IPS DF 19.7 (cell line): ENCODE measurements at places on chromosomes 3 and 15.
A peak's percentile ranks its signal among the peaks of the same experiment; 100 is the strongest.

DNA sequence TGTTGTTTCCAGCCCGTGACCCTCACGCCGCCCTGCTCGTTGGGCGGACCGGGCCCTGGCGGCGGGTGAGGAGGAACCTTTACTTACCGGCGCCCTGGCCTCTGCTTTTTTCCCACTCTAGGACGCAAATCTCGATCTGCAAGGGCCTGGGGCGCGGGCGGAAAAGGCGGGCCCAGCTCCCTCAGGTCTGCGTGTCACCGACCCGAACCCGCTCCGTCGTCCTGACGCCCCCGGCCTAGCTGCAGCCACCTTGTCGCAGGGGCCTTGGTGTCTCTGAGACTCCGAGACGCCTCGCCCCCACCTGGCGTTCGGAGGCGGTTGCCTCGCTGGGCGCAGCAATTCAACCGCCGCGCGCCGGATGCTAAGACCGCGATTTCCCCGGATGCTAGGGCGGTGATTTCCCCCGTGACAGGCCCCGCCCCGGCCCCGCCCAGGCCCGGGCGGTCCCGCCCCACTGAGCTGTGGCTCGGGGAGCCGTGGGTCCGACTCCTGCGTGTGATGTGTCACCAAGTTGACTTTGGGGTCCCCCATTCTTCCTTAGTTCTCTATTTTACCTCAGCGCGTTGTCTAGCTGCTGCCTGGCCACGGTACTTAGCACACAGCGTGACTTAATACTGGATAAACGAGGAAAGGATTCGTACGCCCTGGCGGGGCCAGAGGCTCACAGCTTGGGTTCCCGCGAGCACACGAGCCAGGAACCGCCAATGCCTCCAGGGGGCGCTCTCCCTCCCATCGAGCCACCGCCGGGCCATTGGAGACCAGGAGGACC is at the start of gene RPL39L:
RPL39L (minus strand) TSS at position 371 of the 769 bp plus-strand sequence. CDS start 18,196 bp downstream, outside the sequence.
- peak; percentile 63 for DNase-seq

GRCh38 chr3:29758434-29759322 is 477.8 kb downstream of the RBMS3 start:
- no peak for DNase-seq

- no peak for DNase-seq
Measured at GRCh38 chr15:52204657-52205056, 13.5 kb upstream of the GNB5 start.

- DNase-seq = no peak
Measured at GRCh38 chr3:197171481-197172067, 126.8 kb downstream of the DLG1 start.

- DNase-seq = no peak
Measured at GRCh38 chr3:73926360-73927202, 301.8 kb upstream of the PDZRN3 start.

- no peak for DNase-seq
Measured at GRCh38 chr15:40452296-40453090, 11.7 kb downstream of the BAHD1 start.

DNA sequence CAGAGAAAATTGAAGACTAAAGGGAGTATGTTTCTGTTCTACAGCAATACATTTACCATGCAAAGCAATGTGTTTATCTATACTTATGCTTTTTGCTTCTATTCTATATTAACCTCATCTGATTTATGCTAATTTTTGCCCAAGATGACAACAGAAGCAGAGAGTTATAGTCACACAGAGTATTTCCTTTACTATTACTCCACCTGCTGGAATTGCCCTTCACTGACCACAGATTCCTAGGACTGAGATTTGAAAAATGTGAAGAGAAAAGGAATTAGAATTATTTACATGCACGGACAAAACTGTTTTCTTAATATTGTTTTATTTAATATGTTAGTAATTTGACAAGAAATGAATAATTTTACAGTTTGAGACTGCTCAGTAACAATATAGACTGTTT is 745.6 kb downstream of the VGLL3 start:
- no peak for DNase-seq
